ENCODE measurements at places on chromosomes 6 and 20.

- DNase-seq = no peak
Measured at GRCh38 chr6:17225767-17226630, 55.2 kb upstream of the RBM24 start.

GRCh38 chr20:50323209-50323608 lies 132.6 kb downstream of the CEBPB start:
- no peak for DNase-seq

GRCh38 chr6:36610041-36610955 lies 16.1 kb downstream of the SRSF3 start:
- no peak for DNase-seq

GRCh38 chr6:7954477-7955200 lies 44.1 kb upstream of the TXNDC5 start:
- DNase-seq = no peak

GRCh38 chr6:42367353-42368011 lies 84.2 kb downstream of the TRERF1 start:
- no peak for DNase-seq

- DNase-seq = no peak
Measured at GRCh38 chr6:28648035-28648877, 122.6 kb downstream of the GPX5 start.

GRCh38 chr6:72952808-72953630 lies 272.3 kb downstream of the KHDC1L start:
- DNase-seq = no peak

- DNase-seq = no peak
Measured at GRCh38 chr6:44171899-44172546, 13.4 kb downstream of the CAPN11 start.

- DNase-seq = no peak
Measured at GRCh38 chr6:75882734-75883133, 133.7 kb downstream of the MYO6 start.

- no peak for DNase-seq
Measured at GRCh38 chr6:167517254-167517916, 192.5 kb downstream of the TTLL2 start.

DNA sequence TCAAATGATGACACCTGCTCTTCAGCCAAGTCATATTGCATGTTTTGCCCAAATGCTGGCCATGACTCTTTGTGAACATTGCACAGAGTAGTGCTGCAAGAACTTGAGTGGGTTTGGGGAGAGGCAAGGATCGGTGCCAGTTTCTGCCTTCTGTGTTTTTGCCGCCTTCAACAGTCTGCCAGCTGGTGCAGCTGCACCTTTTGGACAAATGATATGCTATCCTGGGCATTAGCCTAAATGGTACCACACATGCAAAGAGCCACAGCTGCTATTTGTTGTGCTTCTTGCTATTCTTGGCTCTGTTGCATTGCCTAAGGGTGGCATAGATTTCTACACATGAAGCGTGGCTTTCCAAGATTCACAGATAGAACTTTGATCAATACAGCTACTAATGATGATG lies 189.0 kb upstream of the CCN2 start:
- no peak for DNase-seq

- DNase-seq = no peak
Measured at GRCh38 chr6:126919947-126920346, 198.5 kb upstream of the RSPO3 start.

- DNase-seq = no peak
Measured at GRCh38 chr6:113380591-113380990, 476.6 kb upstream of the MARCKS start.

GRCh38 chr6:129583866-129584265 lies 126.1 kb downstream of the ARHGAP18 start:
- no peak for DNase-seq

GRCh38 chr6:81063891-81064290 lies 688.6 kb downstream of the TENT5A start:
- DNase-seq = no peak

- no peak for DNase-seq
Measured at GRCh38 chr6:33505548-33506370, 51.4 kb downstream of the ZBTB9 start.

GRCh38 chr6:1896897-1897296 lies 287.2 kb downstream of the FOXC1 start:
- no peak for DNase-seq

- DNase-seq = no peak
Measured at GRCh38 chr6:130128326-130128725, 94.4 kb downstream of the SAMD3 start.

GRCh38 chr6:15761045-15761502 lies 98.2 kb upstream of the DTNBP1 start:
- no peak for DNase-seq

GRCh38 chr6:24325978-24326377 lies 31.9 kb downstream of the DCDC2 start:
- no peak for DNase-seq

Data from stimulated activated CD4-positive, alpha-beta T cell treated with anti-CD3 and anti-CD28 coated beads, TNF-alpha, amount 100 ng/mL, for 4 hours (primary cell).